ENCODE measurements at places on chromosomes 6 and 20.

DNA sequence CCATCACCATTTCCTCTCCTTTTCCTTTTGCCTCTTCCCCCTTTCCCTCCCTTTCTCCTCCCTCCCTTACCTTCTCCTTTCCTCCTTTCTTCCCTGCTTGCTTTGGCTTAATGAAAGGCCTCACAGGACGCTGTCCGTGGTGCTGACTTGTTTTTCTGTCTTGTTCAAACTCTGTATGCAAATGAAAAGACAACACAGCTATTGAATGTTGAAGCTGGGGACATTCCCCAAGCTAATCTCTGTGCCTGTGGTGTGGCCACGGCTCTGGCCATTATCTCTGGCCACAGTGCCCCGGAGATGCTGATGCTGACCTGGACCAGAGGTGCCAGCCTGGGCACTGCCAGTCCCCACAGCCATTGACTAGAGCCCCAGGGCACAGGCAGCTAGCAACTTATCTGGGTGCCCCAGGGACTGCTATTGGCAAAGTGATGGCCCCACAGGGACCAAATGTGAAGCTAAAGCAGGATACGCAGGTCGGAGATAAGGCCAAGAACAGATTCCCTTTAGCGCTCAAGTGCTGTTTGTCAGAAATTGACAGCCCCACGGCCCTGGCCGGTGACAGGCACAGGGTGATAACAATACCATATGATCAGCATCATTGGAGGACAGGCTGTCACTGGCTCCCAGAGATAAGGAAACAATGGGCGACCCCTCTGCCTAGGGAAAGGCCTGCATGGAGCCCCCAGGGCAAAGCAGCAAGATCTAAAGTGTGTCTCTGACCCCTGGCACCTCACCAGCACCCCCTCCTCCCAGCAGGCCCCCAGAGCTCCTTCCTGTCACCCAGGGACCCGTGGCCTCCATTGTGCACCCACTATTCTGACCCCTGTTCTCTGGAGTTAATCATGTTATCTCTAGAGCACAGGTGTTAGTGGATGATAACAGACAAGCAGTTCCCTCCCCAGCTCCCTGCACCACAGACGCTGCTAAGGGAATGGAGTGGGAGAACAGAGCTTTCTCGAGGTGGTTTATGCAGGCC, 31.6 kb upstream of the SLC32A1 start:
- DNase-seq: peak; percentile 43

DNA sequence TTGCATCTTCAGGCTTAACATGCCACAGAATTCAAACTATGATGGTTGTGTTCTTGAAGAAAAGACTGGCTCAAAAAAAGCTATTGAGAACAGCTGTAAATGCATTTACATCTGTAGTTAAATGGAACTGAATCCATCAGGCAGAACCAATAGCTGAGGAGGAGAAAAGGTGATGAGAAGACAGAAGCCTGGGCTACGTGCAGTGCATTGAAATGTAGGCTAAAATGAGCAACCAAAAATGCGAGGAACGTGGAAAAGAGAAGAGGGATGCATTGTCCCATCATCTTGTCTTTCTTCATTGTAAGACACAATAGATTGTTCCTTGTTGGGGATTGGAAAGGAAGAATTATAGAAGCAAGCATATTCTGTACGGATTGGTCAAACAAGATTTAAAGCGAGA, 13.8 kb upstream of the HDDC2 start:
- no peak for DNase-seq

- no peak for DNase-seq
Observed at GRCh38 chr6:166625356-166625755, 1.7 kb downstream of the RPS6KA2 start.

GRCh38 chr6:92763680-92764079, 655.7 kb downstream of the EPHA7 start:
- DNase-seq: no peak

- no peak for DNase-seq
Observed at GRCh38 chr20:47674686-47675085, 110.6 kb downstream of the SULF2 start.

- DNase-seq: peak; percentile 86
Observed at GRCh38 chr6:39887692-39888450, 46.4 kb downstream of the MOCS1 start.

DNA sequence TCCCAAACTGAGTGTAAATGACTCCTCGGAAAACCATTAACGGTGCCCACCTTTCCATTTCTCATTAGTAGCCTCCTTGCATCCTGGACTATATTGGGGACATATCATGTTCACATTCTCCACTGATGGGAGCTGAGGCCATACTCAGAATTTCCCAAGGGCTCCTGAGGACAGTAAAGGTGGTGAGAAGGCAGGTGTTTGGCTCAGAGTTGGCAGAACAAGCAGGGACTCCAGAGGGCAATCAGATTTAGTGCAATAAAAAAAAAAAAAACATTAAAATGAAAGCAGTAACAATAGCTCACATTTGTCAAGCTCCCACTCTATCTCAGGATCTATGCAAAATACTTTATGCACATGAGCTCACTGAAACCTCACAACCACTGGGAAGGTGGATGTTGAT, 401.4 kb downstream of the MAFB start:
- no peak for DNase-seq

DNA sequence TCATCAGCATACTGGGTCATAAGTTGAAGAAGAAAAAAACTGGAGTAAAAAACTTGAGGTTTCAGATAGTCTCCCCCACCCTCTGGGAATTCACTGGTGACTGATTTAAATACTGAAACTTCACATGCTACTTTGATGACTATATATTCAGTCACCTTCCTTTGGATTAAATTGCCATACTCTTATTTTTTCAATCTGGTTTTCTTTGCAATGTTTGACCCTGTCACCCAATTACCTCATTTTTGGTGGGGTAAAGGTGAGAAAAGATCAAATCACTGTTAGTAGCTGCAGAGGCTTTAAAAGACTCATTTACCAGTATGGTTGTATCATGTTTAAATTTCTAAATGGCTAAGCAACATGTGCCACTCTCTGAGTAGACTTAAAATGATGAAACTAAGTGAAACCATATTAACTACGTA, 862.7 kb upstream of the FLRT3 start:
- peak; percentile 23 for DNase-seq

DNA sequence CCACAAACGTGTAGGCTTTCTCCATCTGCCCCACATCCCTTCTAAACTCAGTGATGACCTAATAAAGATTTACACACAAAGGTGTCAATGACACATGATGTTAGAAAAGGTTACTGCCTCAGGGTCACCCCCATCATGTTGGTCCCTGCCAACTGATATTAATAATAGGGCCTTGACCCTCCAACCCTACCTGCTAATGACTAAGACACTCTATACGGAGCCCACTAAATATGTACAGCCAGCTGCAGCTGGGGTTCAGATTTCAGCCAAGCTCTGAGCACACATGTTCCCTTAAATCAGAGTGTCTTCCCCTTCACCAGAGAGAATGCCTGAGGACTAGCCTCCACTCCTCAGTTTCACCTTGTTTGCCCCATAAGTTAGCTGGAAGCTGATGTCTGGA, 67.4 kb upstream of the SNRPB2 start:
- no peak for DNase-seq

DNA sequence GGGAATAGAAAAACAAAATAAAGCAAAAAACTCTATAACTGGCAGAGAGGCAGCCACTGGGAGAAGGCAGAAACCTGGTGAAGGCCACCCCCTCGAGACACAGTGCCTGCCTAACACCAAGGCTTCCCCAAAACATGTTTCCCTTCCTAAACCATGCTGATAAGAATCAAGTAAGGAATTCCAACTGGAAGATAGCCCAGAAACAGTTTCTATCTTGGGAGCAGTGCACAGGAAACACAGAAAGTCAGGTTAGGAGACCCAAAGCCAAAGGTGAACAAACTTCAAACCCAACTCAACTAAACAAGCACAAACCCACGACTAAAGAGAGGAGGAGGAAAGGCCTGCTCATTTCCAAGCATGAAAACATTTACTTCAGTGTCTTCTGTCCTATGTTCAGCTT, 433.7 kb upstream of the RGS17 start:
- no peak for DNase-seq

GRCh38 chr20:43058077-43058476, 131.6 kb downstream of the PTPRT start:
- no peak for DNase-seq

DNA sequence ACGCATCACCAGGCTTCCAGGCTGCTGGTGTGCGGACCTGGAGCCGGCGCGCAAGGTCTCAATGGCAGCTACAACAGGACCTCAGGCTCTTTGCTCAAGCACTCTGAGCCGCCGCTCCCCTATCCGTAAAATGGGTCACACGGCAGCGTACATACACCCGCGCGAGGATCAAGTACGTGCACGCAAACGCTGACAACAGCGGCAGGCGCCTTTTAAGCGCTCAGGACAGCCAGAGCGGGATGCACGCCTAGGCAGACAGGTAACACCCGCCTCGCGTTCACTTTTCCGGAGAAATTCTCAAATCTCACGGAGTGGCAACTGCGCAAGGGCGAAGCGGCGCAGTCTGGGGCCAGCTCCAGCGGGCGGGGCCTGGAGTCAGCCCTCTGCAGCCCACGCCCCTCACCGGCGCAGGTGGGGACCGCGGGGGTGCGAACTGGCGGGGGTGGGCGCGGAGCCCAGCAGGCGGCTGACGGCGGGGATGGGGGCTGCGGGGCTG, 535 bp downstream of the EXOC2 start:
- DNase-seq: no peak

DNA sequence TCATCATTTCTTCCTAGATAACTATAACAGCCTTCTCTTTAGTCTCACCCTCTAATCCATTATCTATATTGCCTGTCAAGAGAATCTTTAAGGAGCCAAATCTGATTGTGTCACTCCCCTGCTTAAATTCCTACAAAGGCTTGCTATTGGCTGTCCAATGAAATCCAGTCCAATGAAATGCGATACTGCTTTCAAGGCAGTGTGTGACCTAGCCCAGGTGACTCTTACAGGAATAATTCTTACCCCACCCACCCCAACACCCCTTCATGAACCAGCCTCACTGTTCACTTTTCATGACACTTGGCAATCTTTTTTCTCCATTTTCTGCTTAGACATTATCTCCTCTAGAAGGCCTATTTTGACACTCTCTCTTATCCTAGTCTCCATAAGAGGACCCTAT, 163.3 kb upstream of the MARCKS start:
- DNase-seq: no peak

- DNase-seq: peak; percentile 21
Observed at GRCh38 chr20:19621072-19621471, 137.0 kb upstream of the RIN2 start.

GRCh38 chr6:116695401-116695800, 14.4 kb downstream of the KPNA5 start:
- no peak for DNase-seq

- DNase-seq: no peak
Observed at GRCh38 chr6:122495612-122496011, 24.0 kb upstream of the SERINC1 start.

DNA sequence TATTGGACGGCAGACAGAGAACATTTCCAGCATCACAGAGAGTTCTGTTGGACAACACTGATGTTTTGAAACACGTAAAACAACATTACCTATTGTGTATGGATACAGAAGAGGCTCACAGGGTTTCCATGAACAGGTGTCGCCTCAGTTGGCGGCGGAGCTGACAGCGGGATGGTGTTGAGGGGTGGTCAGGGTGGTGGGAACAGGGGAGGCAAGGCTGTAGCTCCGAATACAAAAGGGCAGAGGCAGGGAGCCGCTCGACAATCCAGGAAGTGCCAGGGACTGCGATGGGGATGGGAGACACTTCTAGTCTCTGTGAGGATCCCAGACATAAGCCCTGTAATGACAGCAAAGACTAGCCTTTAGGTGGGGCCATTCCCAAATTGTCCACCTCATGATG, 14.5 kb upstream of the PI16 start:
- DNase-seq: no peak

DNA sequence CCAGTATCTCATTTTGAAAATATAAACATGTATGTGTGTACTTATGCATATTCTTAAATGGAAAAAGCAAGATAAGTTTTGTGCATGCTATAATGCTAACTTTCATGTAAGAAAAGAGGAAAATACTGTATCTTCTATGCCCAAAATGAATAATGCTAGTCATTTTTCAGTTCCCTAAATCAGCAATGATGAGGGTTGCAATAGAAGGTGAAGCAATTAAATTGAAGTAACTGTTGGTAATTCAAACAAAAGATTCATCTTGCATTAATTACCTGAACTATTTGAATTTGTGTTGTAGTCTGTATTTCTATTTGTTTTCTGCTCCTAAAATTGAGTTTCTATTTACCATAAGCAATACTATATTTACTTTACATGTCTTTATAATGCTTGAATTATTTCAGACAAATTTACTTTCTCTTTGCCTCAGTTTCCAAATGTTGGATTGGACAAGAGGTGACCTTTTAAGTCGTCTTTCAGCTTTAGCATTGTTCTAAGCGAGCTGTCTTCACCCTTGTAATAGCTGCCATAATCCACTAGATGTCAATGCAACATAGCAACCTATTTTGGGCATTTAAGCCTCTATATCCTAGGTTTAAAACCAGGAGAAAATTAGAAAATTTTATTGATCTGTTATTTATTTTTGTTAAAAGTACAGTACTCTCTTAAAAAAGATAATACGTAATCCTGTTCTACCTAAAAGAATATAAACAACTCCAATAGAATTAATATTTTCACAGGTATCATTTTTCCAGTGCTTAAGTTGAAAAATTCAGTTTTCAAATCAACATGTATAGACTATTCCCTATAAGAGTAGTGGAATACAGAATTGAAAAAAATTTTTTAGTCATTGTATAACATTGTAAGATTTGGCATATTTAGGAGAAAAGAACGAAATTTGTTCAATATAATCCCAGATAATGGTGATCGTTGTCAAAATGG, 52.3 kb upstream of the IFNGR1 start:
- DNase-seq: no peak

- DNase-seq: no peak
Observed at GRCh38 chr6:7912736-7913517, 2.3 kb upstream of the TXNDC5 start.

- no peak for DNase-seq
Observed at GRCh38 chr20:63900413-63900812, 5.5 kb downstream of the DNAJC5 start.

GRCh38 chr6:6861995-6862394, 245.8 kb upstream of the RREB1 start:
- DNase-seq: no peak

DNA sequence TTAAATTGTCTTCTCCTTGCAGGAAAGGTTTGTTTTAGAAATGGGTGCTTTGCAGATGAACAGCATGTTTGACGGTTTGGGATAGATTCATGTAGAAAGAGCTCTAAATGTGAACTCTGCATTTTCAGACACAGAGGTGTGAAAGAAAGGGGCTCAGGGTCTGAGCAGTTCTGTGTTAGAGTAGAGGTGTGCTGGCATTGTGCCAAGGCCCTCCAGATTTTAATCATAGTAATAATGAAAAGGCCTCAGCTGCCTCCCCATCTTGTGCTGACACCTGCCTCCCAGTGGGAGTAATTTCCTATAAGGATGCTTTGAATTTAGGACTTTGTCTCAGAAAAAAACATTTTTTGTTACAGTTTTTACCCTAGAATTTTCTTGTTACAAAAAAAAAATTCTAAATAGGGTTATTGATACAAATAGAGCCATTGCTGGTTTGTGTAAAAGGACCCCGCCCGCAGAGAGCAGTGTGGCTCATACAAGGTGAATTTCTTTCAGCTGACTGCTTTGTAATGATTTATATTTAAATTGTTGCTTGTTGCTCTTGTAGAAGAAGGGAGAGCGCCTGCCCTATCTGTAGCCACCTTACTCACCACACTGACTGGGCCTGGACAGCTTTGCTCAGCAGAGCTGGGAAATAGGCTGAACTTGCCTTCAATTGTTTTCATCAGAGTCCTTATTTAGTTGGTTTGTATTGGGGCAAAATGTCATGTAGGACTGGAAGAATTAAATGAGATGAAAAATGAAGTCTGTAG, 294.5 kb downstream of the ZFAND3 start:
- no peak for DNase-seq

Data from stromal cell of bone marrow (primary cell).